ENCODE measurements at places on chromosomes 4 and X.

DNA sequence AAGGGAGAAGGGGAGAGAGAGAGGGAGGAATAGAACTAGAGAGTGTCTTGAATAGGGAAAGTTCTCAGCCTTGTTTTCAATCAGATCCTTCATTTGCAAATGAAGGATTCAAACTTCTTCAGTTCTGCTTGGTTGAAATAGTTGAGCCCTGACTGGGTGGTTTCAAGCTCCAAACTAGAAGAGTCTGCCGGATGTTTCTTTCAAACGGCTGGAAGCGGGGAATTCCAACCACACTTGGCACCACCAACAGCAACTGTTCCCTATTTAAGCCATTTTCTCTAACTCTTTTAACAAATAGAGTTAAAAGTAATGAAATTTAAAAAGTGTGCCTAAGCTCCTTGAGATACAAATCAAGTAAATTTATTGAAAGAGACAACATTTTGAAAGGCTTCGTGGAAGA, 67.5 kb upstream of the DDX60 start:
- no peak for DNase-seq

GRCh38 chr4:136571315-136571714, 961.0 kb downstream of the PCDH18 start:
- DNase-seq = no peak

GRCh38 chr4:70844180-70844579, 4.5 kb upstream of the GRSF1 start:
- DNase-seq = no peak

DNA sequence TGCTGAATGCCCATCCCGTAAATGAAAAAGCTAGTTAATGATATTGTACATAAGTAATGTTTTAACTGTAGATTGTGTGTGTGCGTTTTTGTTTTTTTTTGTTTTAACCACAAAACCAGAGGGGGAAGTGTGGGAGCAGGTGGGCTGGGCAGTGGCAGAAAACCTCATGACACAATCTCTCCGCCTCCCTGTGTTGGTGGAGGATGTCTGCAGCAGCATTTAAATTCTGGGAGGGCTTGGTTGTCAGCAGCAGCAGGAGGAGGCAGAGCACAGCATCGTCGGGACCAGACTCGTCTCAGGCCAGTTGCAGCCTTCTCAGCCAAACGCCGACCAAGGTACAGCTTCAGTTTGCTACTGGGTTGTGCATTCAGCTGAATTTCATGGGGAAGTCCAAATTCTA, at the start of gene SPP1:
Gene SPP1, plus strand, starts transcription at position 249 of the 400 bp plus-strand sequence. CDS start 1,182 bp downstream, outside the sequence.
- DNase-seq = no peak

DNA sequence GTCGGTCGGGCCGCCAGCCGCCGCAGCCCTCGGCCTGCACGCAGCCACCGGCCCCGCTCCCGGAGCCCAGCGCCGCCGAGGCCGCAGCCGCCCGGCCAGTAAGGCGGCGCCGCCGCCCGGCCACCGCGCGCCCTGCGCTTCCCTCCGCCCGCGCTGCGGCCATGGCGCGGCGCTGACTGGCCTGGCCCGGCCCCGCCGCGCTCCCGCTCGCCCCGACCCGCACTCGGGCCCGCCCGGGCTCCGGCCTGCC, 213 bp downstream of the NFKB1 start:
- no peak for DNase-seq

DNA sequence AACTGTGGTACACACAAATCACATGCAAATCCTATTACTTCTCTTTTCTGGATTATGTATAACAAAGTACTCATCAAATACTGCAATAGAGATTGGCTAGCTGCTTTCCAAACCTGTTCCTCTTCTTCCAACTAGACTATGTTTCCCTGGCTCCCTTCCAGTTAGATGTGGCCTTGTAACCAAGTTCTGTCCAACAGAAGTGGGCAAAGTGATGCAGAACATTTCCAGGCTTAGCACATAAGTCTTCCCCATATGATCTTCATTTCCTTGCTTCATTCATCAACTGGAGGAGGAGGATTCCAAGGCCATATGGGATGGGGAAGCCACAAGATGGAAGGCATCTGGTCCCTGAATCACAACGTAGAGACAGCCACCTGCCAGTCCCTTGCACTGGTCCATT, 8.0 kb downstream of the SLC9A7 start:
- no peak for DNase-seq

GRCh38 chr4:167248271-167248670, 14.0 kb upstream of the SPOCK3 start:
- no peak for DNase-seq

DNA sequence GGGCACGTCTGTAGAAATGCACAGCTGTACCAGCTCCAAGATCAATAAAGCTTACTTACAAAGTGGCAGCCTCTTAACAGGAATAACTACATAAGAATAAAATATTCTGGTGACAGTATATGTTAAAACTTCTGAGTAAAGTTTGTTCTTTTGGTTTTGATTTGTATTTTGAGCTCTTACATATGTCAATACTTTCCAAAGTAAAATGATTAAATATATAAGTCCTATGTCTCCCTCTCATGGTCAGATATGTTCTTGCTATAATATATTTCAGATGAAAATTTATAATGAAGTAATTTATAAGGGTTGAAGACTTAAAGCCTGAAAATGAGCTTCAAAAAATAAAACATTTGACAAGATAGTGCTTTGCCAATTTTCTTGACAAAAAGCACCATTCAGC, 254.4 kb downstream of the NPFFR2 start:
- DNase-seq = no peak

DNA sequence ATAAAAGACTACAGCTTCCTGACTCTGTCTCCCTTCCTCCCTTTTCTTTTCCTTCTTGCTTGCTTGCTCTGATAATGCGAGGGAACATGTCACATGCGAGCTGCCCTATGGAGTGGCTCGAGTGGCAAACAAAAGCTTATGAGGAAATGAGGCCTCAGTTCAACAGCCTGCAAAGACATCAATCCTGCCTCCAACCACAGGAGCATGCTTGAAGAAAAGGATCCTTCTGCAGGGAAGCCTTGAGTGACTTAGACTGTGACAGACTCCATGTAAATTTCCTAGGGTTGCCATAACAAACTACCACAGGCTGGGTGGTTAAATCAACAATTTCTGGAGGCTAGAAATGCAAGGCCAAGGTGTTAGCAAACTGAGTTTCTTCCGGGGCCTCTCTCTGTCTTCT, 152.5 kb downstream of the NR3C2 start:
- no peak for DNase-seq

DNA sequence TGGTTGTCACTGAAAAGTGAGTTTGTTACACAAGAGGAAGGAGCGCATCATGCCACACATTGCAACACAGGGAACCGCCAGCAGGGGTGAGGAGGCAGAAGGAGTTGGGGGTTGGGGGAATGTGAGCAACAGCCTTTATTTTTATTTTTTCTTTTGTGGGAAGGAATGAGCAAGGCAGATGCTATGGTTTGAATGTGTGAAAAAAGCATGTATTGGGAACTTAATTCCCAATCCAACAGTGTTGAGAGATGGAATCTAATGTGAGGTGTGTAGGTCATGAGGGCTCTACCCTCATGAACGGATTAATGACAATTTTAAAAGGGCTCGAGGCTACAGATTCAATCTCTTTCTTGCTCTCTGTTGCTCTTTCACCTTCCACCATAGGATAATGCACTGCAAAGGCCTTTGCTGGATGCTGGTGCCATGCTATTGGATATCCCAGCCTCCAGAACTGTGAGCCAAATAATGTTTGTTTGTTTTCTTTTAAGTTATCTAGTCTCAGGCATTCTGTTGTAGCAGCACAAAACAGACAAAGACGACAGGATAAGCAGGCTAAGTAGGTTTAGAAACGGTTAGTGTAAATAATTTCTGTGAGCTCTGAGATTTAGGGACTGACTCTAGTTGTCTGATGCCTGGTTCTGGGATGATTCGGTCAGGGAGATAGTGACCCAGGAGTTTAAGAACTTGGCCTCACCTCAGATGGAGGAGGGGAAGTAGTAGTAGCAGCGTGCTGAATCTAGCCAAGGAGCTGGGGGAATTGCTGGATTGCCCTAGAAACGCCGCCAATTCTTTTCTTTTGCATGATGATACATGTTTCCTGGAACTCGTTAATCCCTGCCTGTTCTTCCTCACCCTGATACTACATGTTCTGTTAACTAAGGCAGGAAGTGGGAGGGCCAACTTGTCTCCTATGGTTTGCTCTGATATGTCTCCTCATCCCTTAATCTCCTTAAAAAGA, 156.6 kb upstream of the CTSO start:
- DNase-seq = no peak

DNA sequence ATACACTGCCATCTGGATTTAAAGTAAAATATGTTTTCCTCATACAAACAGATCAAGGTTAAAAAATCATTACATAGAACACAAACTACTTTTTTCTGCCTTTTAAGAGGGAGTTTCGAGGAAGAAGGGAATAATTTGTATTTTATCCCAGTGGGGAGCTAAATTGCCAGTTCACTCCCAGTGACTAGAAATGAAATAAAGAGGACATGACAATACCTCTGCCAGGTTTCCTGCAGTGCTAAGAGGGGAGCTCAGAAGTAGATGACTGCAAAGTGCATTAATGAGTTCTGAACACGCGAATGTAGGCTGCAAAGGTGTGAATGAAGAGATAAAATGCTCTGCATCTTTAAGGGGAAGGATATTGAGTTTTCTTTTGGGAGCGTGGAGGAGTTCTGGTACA, 69.7 kb downstream of the SRPX start:
- no peak for DNase-seq

- no peak for DNase-seq
Measured at GRCh38 chrX:149272690-149273463, 232.2 kb downstream of the IDS start.

DNA sequence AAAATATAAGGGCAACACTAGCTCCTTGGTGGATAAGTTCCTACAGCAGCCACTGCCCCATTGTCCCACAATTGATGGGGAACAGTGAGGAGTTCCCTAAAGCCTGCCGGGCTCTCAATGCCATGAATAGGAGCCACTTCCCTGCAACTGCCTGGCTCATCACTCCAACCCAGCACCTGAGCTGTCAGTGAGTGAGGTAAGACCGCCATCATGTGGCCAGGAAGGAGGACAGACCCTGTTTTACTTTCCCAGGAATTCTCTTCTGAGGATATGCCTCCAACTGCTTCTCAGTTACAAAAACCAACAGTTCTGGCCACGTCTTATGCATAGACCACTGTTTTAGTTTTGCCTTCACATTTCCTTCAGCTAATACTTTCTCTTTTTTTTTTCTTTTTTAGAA, 45.5 kb downstream of the SRPX start:
- DNase-seq = no peak

DNA sequence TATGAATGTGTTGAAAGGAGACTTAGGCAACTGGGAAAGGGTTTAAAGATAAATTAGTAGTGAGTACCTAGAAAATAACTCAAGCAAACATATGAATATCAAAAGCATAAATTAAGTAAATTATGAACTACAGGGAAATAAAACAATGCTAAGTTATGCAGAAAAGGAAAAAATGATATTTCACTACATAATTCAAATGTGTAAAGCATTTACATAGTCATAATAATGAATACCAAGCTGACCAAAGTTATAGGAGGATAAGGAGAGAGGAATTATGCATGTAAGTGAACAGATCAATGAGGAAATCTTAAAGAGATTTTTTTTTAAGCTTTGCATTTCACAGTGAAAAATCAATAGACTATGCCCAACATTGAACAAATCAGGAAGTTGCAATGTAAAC, 145.0 kb downstream of the HDX start:
- DNase-seq = no peak

- DNase-seq = no peak
Measured at GRCh38 chr4:124389591-124389990, 322.9 kb downstream of the ANKRD50 start.

GRCh38 chr4:75169427-75169826, 236.5 kb downstream of the PARM1 start:
- no peak for DNase-seq

GRCh38 chrX:100748108-100748507, 16.2 kb upstream of the SYTL4 start:
- DNase-seq = no peak

GRCh38 chrX:146238173-146238572, 420.5 kb downstream of the SLITRK2 start:
- no peak for DNase-seq

DNA sequence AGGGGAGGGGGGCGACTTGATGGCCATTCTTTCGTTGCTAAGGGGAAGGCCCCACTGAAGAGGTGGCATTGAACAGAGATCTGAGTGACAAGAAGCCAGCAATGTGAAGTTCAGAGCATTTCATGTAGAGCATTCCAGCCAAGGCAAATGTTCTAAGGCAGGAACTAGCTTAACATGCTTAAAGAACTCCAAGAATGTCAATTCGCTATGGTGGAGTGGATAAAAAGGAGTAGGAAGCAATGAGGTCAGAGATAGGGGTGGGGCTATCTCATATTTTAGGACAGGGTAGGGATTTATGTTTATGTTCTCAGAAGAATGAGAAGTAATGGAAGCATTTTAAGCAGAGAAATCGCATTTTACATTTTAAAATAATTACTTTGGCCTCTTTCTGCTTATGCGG, 130.9 kb downstream of the TTC29 start:
- DNase-seq = no peak

DNA sequence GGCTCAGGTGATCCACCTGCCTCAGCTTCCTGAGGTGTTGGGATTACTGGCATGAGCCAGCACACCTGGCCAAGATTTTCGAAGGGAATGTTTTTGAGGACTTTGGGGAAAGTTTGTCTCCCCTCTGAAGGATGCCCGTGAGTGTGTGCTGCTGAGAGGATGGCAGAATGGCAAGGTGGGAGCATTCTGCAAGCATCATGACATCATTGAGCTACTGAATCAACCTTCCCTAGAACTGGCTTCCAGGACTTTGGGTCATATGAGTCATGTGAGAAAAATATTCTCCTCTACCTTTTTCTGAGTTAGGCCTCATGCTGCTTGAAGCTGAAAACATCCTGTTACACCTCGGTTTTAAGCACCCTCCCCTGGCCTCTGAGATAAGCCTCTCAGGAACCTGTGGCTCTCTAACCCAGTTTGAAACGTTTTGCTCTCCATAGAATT, 31.0 kb downstream of the TMEM131L start:
- peak; percentile 46 for DNase-seq

DNA sequence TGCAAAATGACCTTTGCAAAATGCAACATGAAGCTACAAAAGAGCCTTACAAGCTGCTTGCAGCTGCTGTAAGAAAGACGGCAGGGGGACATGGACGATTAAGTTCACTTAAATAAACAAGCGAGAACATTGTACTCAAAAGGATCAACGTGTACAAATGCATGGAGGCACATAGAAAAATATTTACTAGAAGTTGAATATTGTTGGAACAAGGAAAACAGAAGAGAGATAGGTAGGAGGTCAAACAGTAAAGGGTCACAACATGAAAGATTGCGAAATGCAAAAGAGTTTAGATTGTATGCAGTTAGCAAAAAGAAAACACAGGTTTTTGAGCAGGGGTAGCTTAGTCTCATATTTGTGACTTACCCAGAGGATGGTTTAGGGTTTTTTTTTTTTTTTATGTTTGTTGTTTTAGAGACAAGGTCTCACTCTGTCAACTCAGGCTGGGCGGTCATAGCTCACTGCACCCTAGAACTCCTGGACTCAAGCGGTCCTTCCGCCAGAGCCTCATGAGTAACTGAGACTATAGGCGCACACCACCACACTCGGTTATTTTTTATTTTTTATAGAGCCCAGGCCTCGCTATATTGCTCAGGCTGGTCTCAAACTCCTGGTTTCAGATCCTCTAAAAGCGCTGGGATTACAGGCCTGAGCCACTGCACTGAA, 1.4 kb upstream of the PHF8 start:
- DNase-seq = no peak

- DNase-seq = no peak
Measured at GRCh38 chr4:123468479-123469031, 72.0 kb downstream of the SPRY1 start.
